GM12878 (cell line): ENCODE measurements at places on chromosomes 5 and 9. TPM values are rescaled to one million over a fixed set of nuclear protein-coding genes. Genes with fewer than 3 reads are reported as not detected.

GRCh38 chr5:78738693-78739300 is 90.2 kb upstream of the LHFPL2 start:
- DNase-seq = no peak

DNA sequence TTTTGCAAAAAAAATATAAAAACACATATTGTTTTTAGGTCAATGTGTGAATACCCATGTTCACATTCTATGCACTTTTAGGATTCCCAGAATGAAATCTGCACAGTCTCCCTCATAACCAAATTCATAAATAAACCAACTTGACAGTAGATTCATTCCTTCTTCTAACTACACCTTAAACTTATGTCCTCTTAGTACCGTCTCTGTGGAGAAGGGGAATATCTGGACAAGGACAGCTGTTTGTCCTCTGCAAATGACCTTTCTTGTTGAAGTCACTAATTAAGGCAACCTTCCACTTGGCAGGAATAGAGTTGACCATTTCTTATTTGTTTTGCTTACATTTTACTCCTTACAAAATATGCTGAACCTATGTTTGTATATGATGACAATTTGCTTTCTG is 71.1 kb downstream of the FBN2 start:
- DNase-seq = no peak

GRCh38 chr5:148839960-148840359 is 13.5 kb downstream of the ADRB2 start:
- no peak for DNase-seq

- DNase-seq = no peak
Observed at GRCh38 chr5:123681061-123681460, 169.1 kb downstream of the CSNK1G3 start.

GRCh38 chr5:142830241-142831008 is 60.2 kb downstream of the ARHGAP26 start:
- no peak for DNase-seq

- DNase-seq = no peak
Observed at GRCh38 chr9:18604767-18605730, 131.1 kb downstream of the ADAMTSL1 start.

SH3TC2 gene
- polyA plus RNA-seq = not detected in 2 replicates

DNA sequence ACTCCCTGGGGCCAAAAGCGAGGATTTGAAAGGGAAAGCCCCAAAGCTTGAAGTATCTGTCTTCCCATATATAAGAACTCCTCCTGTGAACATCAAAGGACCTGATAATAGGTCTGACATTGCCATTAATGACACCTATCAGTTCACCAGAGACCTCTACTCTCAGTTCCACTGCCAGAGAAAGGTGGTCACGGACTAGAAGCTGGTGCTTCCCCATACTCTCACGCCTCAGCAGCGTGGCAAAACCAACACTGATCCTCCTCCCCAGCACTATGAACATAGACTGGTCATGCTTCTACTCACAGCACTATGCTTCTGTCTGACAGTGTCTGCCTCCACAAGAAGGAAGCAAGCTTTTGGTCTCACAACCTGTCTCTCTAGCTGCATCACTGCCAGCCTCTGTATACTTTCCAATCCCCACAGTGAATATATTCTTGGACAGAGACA is 37.9 kb downstream of the NRG2 start:
- peak; percentile 96 for DNase-seq

DNA sequence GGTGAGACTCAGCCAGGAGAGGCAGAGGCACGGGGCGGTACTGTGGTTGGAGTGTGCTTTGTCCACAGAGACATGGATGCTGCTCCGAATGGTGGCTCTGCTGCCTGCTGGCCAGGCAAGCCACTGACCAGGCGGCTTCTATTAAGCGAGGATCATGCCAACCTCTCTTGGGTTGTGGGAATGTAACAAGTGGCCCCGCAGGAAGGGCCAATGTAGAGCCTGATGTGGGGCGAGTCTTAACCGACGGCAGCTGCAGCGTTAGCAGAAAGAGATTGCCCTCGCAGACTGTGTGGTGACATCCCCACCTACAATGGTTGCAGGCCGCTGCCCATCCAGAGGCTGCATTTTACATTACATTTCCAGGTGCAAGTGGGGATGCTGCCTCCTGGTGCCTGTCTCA is 46.6 kb upstream of the SLC25A51 start:
- no peak for DNase-seq

- no peak for DNase-seq
Observed at GRCh38 chr5:45281081-45281480, 415.1 kb downstream of the HCN1 start.

DNA sequence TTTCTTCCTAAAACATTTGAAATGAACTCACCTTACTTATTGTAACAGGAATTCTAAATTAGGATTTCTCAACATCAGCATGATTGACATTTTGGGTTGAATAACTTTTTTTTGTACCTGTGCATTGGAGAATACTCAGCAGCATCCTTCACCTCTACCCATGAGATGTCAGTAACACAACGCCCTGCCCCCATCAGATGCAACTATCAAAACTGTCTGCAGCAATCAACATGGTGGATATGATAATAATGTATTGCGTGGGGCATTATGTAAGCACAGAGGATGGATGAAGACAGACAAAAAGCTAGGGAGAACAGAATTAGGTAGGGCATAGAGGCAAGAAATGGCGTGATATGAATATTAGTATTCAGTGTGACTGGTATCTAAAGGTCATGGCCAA is 94.1 kb downstream of the PLK2 start:
- DNase-seq = no peak

- DNase-seq = no peak
Observed at GRCh38 chr5:123429993-123430392, 6.8 kb upstream of the CEP120 start.

DNA sequence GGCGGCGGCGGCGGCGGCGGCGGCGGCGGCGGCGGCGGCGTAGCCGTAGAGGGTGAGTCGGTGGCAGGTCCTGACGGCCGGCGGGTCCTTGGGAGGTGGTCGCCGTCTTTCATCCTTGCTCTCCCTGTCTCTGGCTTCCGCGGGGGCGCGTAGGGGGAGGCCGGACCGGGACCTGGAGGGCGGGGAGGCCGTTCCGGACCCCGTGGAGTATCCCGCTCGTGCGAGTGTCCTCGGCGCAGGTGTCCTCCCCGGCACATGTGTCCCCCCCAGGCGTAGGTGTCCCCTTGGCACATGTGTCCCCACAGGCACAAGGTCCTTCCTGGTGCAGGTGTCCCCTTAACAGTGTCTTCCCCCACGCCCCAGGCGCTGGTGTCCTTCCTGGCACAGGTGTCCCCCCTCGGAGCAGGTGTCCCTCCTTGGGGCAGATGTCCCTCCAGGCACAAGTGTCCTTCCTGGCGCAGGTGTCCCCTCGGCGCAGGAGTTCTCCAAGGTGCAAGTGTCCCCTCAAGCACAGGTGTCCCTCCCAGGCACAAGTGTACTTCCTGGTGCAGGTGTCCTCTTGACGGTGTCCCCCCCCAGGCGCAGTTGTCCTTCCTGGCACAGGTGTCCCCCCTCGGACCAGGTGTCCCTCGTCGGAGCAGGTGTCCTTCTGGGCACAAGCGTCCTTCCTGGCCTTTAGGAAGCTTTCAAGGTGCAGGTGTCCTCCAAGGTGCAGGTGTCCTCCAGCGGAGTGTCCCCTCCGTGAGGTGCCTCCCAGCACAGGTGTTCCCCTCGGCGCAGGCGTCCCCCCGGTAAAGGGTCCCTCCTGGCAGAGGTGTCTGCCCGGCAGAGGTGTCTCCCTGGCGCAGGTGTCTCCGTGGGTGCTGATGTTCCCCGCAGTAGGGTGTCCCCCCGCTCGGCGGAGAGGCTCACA is 519 bp downstream of the EXOC3 start:
- DNase-seq = no peak

- no peak for DNase-seq
Observed at GRCh38 chr9:109264877-109265587, 55.8 kb downstream of the EPB41L4B start.

DNA sequence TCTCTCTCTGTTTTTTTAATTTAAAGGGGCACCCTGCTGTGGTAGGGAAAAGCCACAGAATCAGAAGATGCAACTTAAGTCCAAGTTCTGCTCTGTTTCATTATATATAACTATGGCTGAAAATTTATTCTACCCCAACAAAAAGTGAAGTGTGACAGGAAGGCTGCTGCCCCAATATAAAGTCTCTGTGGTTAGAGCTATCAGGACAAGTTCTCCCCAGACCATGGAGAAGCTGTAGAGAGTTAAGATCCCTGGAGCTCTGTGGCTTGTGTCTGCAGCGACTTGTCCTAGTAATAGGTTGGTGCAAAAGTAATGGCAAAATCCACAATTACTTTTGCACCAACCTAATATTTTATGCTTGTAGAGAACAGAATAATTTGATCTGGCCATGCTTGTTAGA is 250.9 kb downstream of the PSAT1 start:
- DNase-seq = no peak

DNA sequence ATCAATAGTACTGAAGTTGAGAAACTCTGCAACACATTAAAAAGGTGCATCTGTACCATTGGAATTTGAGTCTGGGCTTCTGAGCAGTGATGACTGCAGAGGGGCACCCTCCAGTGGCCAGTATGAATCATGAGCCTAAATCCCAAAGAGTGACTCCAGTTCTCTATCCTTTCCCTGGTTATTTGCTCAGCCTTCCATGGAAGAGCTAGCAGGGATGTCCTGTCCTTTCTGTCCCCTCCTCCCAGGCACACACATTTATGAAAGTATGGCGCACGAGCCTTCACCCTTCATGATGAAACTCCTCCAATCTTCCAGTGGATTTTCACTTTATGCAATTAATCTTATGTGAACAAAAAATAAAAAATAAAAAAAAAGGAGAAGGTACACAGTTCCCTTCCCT is 81.0 kb downstream of the ESM1 start:
- no peak for DNase-seq

DNA sequence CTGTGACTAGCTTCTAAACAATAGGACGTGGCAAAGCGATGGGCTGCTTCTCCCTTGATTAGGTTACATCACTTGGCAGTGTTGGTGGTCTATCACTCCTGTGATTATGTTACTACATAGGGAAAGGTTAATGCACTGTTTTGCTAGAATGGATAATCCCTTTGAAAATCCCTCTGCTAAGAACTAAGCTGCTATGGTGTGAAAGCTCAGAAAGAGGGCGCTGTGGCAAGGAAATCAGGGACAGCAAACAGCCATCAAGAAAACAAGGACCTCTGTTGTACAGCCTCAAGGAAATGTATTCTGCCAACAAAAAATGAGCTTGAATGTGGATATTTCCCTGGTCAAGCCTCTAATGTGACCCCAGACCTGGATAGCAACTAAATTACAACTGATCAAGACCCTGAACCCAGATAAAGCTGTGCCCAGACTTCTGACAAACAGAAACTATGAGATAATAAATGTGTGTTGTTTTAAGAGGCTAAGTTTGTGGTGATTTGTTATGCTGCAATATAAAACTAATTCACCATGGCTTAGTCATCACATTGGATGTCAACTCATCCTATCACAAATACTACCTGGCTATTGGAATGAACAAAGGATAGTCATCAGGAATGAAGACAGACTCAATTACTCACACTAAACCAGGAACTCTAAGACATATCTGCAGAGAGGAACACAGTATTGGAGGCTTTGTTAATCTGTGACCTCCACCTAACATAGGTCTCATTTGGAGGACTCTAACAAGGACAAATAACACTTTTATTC is 1215.9 kb downstream of the EFNA5 start:
- DNase-seq = no peak

DNA sequence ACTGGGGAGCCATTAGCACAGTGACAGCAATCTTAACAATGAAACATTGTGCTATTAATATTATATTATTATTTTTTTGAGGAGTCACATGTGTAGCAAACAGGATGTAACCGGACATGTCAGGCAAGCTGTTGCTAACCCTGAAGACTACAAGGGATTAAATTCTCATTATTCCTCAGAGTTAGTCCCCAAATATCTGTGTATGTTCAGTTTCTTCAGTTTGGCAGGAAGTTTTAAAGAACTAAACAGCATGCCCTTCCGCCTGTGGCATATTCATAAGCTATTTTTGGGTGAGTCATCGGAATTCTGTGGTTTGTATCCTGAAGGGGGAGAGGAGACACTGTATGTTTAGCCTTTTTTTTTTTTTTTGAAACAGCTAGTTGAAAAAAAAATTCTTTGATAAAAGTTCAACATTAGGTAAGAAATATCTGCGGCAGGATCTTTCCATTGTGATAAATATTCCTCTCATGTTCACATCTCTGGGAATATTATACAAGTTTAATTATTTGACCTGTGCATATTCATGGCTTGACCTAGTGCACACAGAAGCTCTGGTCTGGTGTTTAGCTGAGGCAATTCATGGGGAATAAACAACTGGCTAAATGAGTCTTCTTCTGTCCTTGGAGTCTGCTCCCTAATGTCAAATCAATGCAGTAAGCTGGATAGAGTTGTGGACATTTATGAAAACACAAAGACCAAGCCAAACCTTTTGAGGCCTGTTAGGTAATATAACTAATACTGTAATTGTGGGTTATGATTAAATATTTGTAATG is 202.7 kb upstream of the CDKN2B start:
- no peak for DNase-seq

DNA sequence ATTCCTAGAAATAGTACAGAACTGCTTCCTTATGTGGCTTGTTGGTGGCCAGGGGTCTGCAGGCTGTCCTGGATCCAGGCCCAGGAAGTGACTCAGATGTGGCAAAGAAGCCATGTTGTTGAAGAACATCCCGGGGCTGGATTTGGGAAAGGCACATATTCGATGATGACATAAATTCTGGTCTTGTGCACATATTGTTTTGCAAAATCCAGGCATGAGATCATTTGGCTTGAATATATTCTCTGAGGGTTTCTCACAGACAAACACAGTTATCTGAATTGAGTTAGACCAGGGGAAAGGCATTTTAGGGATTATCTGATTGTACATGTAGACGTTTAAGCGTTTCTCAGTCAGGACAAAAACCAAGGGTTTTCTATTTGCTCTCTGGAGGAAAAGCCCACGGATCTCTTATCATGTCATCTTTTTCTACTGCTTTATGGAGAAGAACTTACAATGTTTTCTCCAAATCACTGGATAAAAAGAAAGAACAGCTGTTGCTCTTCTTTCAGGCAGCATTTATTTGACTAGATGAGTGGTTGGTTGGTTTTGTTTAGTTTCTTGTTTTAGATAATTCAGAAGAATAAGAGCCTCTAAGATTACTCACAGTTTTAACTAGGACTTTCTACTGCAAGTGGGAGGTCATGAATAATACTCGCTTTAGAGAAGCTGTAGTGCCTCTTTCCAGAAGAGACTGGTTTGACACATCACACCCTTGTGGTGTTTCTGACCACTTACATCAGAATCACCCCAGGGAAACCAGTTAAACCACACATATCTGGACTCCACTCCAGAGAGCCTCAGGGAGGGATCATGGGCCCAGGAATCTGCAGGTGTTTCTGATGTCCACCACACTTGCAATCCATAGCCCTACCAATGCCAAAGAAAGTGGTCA is 29.5 kb upstream of the LHFPL2 start:
- DNase-seq = peak; percentile 26
